ENCODE measurements at places on chromosomes 7 and 10.

- DNase-seq: no peak
These were observed 22.2 kb downstream of the MKX start for GRCh38 chr10:27723436-27723835.

GRCh38 chr10:49360271-49361177, 35.4 kb downstream of the DRGX start:
- DNase-seq: no peak

DNA sequence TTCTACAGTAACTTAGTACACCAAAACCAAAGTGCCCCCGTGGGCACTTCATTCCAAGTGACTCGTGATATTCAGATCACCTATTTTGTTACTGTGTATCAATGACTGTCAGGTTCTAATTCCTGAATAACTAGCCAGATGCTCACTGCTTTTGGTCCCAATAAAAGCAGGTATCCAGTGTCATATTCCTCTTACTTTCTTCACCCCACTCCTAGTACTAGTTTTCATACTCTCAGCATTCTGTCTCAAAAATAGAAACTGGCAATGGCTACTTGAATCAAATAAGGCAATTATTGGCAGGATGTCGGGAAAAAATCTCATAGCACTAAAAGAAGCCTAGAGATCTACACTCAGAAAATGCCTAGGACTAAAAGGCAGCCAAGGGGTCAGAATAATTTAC, 84.6 kb downstream of the ZNF467 start:
- no peak for DNase-seq

DNA sequence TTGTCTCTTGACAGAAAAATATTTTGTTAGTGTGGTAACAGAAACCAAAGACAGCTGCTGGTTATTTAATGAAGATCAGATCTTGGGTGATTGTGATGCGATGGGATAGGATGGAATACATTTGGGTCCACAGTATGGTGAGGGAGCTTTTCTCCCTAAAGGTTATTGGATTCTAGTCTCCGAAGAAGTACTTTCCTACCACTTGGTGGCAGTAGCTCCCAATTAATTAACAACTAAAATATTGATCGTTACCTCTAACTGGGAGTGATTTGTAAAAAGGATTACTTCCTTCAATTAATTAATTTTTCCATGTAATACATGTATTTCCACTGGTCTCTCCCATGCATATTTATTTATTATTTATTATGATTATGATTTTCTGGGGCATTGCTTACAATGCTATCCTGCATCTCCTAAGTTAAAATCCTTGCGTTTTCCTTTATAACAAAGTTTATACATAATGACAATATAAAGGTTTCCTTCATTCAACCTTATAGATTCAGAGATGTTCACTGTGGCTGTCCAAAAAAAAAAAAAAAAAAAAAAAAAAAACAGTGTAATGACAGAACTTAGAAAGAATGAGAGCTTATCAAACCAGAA, 25.6 kb downstream of the TMEM196 start:
- DNase-seq: no peak

- DNase-seq: no peak
These were observed 329.9 kb upstream of the VWC2 start for GRCh38 chr7:49443515-49443914.

- DNase-seq: no peak
These were observed 716.9 kb downstream of the MAGI2 start for GRCh38 chr7:78736548-78736947.

- no peak for DNase-seq
These were observed 3.1 kb downstream of the SYPL1 start for GRCh38 chr7:106108991-106109390.

DNA sequence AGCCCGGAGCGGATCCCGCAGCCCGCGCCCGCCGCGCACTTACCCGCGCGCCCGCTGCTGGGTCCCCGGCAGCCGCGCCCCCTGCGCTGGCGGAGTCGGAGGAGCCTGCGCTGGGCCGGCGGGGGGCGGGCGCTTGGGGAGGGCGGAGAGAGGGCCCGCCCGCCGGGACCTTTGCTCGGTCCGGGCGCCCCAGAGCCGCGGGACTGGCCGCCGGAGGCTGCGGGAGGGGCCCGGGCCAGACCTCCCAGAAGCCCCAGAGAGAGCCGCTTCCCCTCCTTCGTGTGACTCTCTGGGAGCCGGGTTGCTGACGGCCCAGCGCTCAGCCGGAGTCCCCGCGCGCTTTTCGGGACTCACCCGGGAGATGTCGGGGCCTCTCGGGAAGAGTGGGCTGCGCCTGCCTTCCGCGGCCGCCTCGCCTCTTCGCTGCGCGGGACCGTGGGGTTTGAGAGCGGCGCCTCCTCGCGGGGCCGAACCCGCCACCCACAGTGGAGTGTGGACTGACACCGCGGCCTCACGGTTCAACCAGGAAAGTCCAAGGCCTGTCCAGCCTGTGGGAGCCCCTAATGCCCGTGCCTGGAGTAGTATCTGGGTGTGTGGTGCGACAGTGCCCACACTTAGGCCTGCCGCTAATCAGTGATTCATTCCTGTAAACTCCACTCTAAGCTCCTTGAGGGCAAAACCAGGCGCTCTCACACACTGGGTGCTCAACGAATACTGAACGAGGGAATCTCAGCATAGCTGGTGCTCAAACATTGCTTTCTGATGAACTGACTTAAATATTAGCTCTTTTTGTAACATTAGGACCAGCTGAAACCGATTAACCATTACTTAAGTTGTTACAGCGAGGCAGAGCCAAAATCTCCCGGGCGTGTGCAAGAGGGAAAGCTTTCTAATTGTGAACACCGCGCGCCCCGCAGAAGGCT, at the start of gene GSDME:
Gene GSDME, minus strand, starts transcription at position 112 of the 923 bp plus-strand sequence. CDS start 7,690 bp downstream, outside the sequence.
- no peak for DNase-seq

GRCh38 chr7:36905841-36906240, 181.5 kb upstream of the AOAH start:
- DNase-seq: no peak

- DNase-seq: no peak
These were observed 144.9 kb downstream of the GRID1 start for GRCh38 chr10:86221442-86222335.

GRCh38 chr10:73810735-73811465, 498 bp downstream of the NDST2 start:
- no peak for DNase-seq

GRCh38 chr7:45921699-45922519, 837 bp upstream of the IGFBP3 start:
- DNase-seq: no peak

DNA sequence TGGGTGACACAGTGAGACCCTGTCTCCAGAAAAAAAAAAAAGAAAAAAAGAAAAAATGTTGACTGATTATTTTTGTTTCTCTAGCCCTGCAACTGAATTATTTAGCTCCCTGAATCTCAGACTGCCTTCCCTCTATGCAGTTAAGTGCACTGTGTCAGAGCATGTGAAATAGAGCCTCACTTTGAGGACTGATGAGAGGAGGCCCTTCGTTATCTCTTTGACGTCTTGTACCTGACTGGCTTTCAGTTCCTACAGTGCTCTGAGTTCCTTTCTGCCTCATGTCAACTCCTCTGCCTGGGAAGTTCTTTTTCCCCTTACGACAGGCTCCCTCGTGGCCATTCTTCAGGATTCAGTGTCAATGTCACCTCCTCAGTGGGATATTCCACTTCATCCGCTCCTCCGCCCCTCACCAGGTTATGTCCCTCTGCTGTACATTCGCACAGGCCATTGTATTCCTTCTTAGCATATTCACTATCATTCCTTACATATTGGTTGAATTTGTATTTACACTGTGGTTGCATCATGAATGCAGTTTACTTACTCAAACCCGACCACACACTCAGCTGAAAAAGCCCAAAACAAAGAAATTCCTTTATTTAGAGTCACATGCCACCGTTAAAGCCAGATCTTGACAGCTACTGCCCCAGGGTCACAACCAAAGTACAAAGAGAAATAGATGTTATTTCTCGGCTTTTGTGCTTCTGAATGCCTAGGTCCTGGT, 18.1 kb upstream of the CAMK2G start:
- no peak for DNase-seq

DNA sequence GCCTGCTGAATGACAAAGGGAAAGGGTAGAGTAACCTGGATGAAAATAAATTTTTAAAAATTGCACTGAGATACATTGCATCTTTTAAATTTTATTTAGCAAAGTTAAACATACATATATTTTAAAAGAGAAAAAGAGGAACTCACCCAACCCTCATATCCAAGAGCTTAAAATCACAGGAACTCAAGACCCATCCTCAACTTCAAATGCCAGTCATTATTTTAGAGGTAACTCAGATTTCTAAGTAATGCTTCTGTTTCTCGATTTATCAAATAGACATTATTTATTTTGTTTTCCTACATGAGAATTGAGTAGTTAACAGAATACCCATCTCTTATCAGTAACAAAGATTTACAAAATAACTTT, 32.4 kb upstream of the KMT2E start:
- DNase-seq: no peak

DNA sequence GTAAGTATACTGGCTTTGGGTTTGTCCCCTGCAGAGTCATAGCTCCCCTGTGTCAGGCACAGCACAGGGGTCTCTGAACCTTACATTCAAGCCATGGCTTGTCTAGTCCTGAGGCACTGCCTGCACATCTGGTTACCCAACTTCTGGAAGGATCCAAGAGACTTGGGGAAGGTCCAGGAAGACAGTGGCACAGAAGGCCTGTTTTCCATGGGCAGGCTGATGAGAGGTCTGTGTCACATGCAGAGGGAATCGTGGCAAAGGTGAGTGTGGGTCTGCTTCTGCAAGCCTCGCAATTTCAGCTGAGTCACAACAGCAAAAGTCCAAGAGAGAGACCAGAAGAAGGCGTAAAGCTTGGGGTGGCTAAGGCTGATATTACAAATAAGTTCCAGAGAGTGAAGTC, 28.4 kb upstream of the BMPR1A start:
- no peak for DNase-seq

GRCh38 chr10:52455098-52455497, 141.0 kb downstream of the DKK1 start:
- DNase-seq: no peak

- DNase-seq: no peak
These were observed 16.6 kb downstream of the FOXP2 start for GRCh38 chr7:114431189-114431588.

GRCh38 chr10:100745882-100746783, 751 bp downstream of the PAX2 start:
- no peak for DNase-seq

GRCh38 chr10:62231371-62231770, 37.3 kb downstream of the RTKN2 start:
- no peak for DNase-seq

- DNase-seq: no peak
These were observed 49.5 kb downstream of the NEURL1 start for GRCh38 chr10:103542764-103543616.

- DNase-seq: no peak
These were observed 107.3 kb downstream of the AHR start for GRCh38 chr7:17405786-17406185.

- DNase-seq: no peak
These were observed 116.6 kb upstream of the FOXP2 start for GRCh38 chr7:114298011-114298410.

DNA sequence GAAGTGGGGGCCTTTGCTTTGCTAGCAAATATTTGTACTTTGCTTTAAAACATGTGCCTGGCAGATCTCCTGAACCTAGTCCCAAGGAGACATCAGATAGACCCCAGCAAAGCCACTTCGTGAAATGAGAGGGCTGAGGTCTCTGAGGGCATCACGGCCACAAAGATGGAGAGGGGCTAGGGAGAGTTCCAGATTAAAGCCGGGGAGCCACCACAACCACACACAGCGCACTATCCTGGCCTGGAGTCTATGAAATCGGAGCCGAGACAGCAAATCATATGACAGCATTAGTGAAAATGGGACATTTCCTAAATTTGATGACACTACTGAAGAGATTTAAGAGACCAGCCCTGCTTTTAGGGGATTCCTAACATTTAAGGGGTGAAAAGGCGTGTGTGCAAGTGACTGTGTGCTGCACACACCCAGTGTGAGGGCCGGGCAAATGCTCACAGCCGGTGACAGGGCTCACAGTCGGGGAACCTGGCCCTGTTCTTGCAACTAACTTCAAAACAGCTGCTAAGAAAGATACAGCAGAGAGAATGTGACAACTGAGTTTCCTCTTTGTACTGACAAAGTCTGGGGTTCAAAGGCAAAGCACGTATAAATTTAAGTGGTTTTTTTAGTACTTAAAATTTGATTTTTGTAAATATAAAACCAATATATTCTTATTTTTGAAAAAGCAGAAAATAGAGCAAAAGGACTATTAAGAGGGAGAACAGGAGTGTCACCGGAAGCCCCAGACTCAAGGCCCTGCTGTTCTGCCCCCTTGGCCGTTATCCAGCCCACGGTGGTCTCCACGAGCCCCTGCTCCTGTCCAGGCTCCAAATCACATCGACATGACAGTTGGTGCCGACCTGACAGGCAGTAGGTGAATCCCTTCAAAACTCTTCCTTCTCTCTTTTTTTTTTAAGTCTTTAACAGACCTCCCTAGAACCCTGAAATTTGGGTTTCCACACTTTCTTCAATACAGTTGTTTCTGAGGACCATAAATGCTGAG, 49.5 kb downstream of the VIPR2 start:
- DNase-seq: no peak

All from SIG-M5 (cell line).